ENCODE measurements at places on chromosomes 12 and 14. TPM values are rescaled to one million over a fixed set of nuclear protein-coding genes. Genes with fewer than 3 reads are reported as not detected.

The BRAP gene
- polyA plus RNA-seq, result 21.4 TPM

The APAF1 gene
- polyA plus RNA-seq, result 13.6 TPM

The NEUROD4 gene
- polyA plus RNA-seq, result not detected

The CARMIL3 gene
- polyA plus RNA-seq, result not detected

The PZP gene
- polyA plus RNA-seq, result not detected

The PROX2 gene
- 0.01 TPM for polyA plus RNA-seq

The CEBPE gene
- not detected for polyA plus RNA-seq

The POTEG gene
- not detected for polyA plus RNA-seq

The SMIM10L1 gene
- 5.5 TPM for polyA plus RNA-seq

The PKP2 gene
- polyA plus RNA-seq, result 0.03 TPM

The CRADD gene
- 19.7 TPM for polyA plus RNA-seq

The SAMD4A gene
- polyA plus RNA-seq, result 9.3 TPM

The FCF1 gene
- polyA plus RNA-seq, result 57.8 TPM

DNA sequence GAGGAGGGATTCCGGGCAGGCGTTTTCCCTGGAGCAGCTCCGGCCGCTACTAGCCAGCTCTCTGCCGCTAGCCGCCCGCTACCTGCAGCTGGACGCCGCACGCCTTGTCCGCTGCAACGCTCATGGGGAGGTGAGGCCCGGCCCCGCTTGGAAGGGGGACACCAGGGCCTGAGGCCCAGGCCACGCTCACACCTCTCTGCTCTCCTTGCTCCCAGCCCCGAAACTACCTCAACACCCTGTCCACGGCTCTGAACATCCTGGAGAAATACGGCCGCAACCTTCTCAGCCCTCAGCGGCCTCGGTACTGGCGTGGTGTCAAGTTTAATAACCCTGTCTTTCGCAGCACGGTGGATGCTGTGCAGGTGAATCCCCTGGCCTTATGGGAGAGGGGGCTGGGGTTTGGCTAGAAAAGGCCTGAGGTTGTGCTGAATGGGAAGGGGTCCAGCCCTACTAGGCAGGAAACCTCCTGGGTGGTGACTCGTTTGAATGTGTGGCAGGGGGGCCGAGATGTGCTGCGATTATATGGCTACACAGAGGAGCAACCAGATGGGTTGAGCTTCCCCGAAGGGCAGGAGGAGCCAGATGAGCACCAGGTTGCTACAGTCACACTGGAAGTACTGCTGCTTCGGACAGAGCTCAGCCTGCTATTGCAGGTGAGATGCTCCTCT lies 597 bp downstream of the RNF31 start:
- no peak for DNase-seq

DNA sequence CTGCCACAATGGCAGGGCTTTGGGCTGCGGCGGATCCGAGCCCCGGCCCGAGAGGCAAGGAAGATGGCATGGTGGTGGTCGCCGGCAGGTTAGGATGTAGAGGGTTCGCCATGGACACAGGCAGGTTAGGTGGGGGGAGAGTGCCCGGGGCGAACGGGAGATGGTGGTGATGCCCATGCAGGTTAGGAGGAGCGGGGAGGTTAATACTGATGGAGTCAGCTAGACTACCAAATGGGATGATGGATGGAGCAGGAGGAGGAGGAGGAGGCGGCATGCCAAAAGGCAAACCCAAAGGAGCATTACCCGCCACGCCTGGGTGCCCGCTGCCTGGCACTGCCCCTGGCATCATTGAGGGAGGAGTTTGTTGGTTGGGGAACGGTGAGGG lies 6.2 kb downstream of the MYL6 start:
- DNase-seq, result no peak

DNA sequence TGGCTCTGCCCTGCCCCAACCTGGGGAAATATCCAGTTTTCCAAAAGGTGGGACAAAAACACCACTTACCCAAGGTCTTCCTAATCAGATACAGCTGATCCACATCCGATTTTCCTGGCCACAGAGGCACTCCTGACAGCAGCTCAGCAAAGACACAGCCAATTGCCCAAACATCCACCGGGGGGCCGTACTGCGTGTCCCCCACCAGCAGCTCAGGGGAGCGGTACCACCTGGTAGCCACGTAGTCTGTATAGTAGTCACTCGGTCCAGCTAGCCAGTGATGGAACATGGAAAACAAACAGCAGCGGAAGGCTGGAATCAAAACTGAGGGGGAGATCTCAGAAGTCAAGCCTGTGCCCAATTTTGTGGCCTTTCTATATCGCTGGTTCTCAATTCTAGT lies 28.8 kb downstream of the DMAC2L start:
- no peak for DNase-seq

- peak; percentile 23 for DNase-seq
These were observed 39.8 kb downstream of the GPR135 start for GRCh38 chr14:59425322-59425935.

- peak; percentile 31 for DNase-seq
These were observed 48.5 kb downstream of the BAZ1A start for GRCh38 chr14:34826661-34827060.

DNA sequence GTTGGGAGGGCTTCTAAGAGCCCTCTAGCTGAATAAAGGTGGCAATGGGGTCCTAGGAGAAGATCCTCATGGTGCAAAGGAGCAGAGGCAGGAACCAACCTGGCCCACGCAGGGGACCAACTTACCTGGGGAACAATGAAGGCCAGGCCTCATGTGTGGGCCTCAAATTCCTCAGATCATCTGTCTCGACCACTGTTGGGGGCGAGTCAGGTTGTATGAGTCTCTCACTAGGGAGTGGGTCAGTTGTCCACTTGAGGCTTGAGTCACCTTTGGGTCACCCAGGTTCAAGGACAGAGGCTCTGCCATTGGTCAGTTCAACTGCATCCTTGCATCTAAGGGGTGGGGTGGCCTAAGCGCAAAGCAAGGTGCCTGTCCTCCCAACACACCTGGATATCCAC lies 43.7 kb upstream of the BDKRB2 start:
- no peak for DNase-seq

GRCh38 chr14:56549721-56550120 lies 29.9 kb upstream of the TMEM260 start:
- no peak for DNase-seq

- DNase-seq, result no peak
These were observed 166.7 kb downstream of the KCNA5 start for GRCh38 chr12:5210179-5210922.

DNA sequence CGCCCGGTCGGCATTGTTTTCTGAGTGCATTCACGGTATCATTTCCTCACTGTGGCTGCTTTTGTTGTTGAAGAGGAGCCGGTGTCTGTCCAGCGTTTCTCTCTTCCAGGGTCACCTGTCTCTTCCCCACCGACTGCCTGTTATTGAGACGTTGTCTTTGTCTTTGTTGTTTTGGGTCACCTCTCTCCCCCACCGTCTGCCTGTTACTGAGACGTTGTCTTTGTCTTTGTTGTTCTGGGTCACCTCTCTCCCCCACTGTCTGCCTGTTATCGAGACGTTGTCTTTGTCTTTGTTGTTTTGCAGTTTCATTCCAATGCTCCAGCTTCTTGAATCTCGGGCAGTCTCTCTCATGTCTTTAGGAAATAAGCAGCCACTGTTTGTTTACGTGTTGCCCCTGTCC lies 69.9 kb downstream of the DDX51 start:
- DNase-seq, result no peak

GRCh38 chr12:57836442-57837375 lies 9.8 kb downstream of the CTDSP2 start:
- DNase-seq, result peak; percentile 83

- no peak for DNase-seq
These were observed 89.6 kb downstream of the TMEM132C start for GRCh38 chr12:128356547-128356946.

GRCh38 chr12:124493809-124494750 lies 73.3 kb downstream of the NCOR2 start:
- no peak for DNase-seq

DNA sequence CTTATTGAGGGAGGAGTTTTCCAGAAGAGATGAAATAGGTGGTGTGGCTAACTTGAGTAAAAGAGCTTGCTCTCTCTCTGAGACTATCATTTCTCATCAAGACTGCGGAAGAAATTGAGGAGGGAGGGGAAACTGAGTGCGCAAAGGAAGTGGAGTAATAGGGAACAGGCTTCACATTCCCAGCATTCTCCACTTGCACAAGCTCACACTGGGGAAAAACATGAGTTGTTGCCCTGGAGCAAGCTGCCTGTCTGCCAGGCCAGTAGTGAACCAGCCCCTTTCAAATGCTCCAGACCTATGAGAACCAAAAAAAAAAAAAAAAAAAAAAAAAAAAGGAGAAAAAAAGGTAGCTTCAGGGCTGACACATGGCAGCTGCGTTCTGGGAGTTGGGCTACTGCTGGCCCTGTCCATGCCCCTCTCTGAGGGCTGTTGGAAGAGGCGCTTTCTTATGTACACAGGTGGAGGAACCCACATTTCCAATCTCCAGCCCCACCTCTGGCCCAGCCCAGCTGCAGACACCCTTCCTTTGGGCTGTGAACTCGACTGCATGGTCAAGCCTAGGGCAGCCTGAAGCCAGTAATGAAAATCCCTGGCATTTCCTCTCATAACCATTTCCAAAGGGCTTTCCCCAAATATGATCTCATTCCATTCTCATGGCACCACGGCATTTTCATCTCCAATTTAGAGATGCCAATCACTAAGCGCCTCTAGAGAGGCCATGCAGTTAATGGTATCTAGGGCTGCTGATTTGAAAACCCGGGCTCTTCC lies 32.5 kb upstream of the EMP1 start:
- DNase-seq, result no peak

- DNase-seq, result peak; percentile 88
These were observed 26.8 kb upstream of the DAAM1 start for GRCh38 chr14:59161561-59162175.

DNA sequence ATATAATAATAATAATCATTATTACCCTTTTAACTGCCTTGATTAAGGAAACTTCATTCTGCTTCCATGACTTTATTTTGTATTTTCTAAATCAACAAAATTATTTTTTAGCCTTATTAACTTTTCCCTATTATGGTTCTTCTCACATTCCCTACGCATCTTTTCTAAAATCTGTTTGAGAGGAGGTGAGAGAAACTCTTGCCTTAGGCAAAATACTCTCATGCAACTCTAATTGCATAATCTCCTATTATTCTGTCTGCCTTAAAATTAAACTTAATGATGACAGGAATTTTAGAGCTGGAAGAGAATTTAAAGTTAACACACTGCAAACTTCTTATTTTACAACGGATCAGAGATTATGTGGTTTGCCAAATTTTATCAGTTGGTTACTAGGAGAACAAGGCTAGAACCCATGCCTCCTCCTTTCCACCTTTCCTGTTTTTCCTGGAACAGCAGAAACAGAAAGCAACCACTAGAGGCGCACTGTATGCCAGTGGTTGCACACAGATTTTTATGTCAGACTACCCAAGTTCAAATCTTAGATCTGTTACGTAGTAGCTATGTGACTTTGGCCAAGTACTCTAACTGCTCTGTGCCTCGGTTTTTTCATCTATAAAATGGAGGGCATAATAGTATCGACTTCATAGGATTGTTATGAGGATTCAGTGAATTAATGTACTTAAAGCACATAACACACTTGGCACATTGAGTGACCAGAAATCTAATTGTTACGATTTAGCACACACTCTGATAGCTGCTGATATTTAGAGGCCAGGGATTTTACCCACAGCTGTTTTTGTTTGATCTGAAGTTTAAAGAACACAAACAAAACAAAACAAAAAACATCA lies 4.3 kb upstream of the BRMS1L start:
- DNase-seq, result peak; percentile 49

Measured in fibroblast of lung (primary cell).